Spinal cord (tissue), 10 donors: ENCODE measurements at places on chromosomes 4 and X. TPM values are rescaled to one million over a fixed set of nuclear protein-coding genes. Genes with fewer than 3 reads are reported as not detected.

- H3K27ac ChIP-seq, result no peak overlapping the region
- peak; percentile 17 for DNase-seq
- no peak overlapping the region for H3K4me3 ChIP-seq
- no peaks in the 10 kb centered on the region for H3K36me3 ChIP-seq
- H3K27me3 ChIP-seq, result no peaks in the 10 kb centered on the region
Observed at GRCh38 chr4:146134761-146135445, 40.6 kb upstream of the LSM6 start.

DNA sequence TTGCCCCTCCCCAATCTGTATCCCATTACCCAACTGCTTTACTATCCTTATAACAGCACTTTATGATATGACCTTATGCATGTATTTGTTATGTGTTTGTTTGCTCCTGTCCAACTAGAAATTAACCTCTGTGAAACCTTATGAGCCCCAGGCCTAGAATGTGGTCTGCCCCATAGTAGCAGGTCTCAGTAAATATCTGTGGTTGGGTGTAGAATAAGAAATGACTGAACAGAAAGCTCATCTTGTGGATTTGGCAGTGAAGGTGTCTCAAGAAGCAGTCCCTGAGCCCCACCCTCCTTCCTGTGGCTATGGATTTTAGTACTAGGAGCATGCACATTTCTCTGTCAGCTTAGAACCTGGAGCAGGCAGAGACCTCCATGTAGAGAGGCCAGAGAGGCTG is 229.0 kb upstream of the LCORL start:
- H3K4me1 ChIP-seq, result no peaks in the 10 kb centered on the region
- no peak overlapping the region for H3K4me3 ChIP-seq
- no peak overlapping the region for H3K27ac ChIP-seq

- no peak overlapping the region for H3K27ac ChIP-seq
- H3K4me1 ChIP-seq, result no peaks in the 10 kb centered on the region
- H3K36me3 ChIP-seq, result no peaks in the 10 kb centered on the region
- no peaks in the 10 kb centered on the region for H3K27me3 ChIP-seq
Observed at GRCh38 chrX:118530219-118530911, 34.8 kb downstream of the DOCK11 start.

GRCh38 chr4:183960046-183960420 is 54.9 kb downstream of the STOX2 start:
- H3K4me3 ChIP-seq, result peak overlapping the region; percentile 45
- no peaks in the 10 kb centered on the region for H3K27me3 ChIP-seq
- H3K36me3 ChIP-seq, result no peaks in the 10 kb centered on the region
- H3K4me1 ChIP-seq, result peaks cover 15% of the 10 kb centered on the region

SSX4 gene
- not detected for total RNA-seq

GRCh38 chrX:150086371-150086770 is 148.1 kb upstream of the EOLA2 start:
- no peaks in the 10 kb centered on the region for H3K36me3 ChIP-seq
- DNase-seq, result no peak
- no peaks in the 10 kb centered on the region for H3K4me1 ChIP-seq
- no peak overlapping the region for H3K4me3 ChIP-seq
- no peaks in the 10 kb centered on the region for H3K27me3 ChIP-seq
- H3K27ac ChIP-seq, result no peak overlapping the region

DNA sequence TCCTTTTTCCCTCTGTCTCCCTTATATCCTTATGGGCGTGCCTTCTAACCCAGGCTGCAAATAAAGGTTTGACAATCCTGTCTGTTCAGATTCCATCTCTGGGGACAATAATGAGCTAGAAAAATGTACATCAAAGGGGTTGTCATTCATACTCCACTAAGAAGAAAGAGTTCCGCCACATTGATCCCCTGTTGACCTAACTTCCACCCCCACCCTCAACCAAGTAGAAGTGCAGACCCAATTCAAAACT is 541 bp upstream of the GABRA3 start:
- DNase-seq, result no peak
- H3K4me3 ChIP-seq, result no peak overlapping the region
- H3K27ac ChIP-seq, result no peak overlapping the region
- no peaks in the 10 kb centered on the region for H3K4me1 ChIP-seq
- no peaks in the 10 kb centered on the region for H3K36me3 ChIP-seq

GRCh38 chr4:30879855-30880598 is 159.9 kb downstream of the PCDH7 start:
- no peak overlapping the region for H3K4me3 ChIP-seq
- no peaks in the 10 kb centered on the region for H3K27me3 ChIP-seq
- H3K4me1 ChIP-seq, result no peaks in the 10 kb centered on the region
- no peak for DNase-seq
- H3K27ac ChIP-seq, result no peak overlapping the region
- H3K36me3 ChIP-seq, result no peaks in the 10 kb centered on the region

- no peak overlapping the region for H3K27ac ChIP-seq
- DNase-seq, result no peak
- no peak overlapping the region for H3K4me3 ChIP-seq
- no peaks in the 10 kb centered on the region for H3K4me1 ChIP-seq
- H3K27me3 ChIP-seq, result no peaks in the 10 kb centered on the region
Observed at GRCh38 chrX:125333583-125333982, 13.9 kb downstream of the TEX13C start.

GRCh38 chr4:93469560-93469959 is 359.0 kb upstream of the ATOH1 start:
- no peaks in the 10 kb centered on the region for H3K4me1 ChIP-seq
- H3K27ac ChIP-seq, result no peak overlapping the region
- H3K4me3 ChIP-seq, result no peak overlapping the region
- no peaks in the 10 kb centered on the region for H3K36me3 ChIP-seq
